Lower lobe of right lung (tissue), 2 donors: ENCODE measurements at places on chromosomes 5 and 9. TPM values are rescaled to one million over a fixed set of nuclear protein-coding genes. Genes with fewer than 3 reads are reported as not detected.

- no peak for DNase-seq
Observed at GRCh38 chr5:129746876-129747275, 1.0 kb upstream of the MINAR2 start.

DNA sequence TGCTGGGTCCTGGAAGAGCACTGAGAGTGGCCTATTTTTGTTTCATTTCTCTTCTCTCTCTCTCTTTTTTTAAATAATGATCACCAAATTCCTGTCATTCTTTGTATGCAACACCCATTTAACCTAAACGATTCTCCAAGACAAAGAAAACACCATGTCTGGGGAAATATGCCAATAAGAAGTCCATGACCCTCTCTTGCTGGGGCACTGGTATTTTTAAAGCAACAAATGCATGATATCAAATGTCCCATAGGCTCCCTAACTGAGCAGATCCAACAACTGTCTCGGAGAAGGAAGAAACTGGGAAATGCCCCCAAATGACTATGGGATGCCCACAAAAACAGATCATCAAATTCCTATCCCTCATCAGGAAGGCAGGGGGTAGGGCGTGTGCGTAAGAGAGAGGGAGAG is 567.4 kb downstream of the CCDC171 start:
- DNase-seq: no peak

- no peak for DNase-seq
Observed at GRCh38 chr9:76302543-76302942, 91.7 kb downstream of the RFK start.

DNA sequence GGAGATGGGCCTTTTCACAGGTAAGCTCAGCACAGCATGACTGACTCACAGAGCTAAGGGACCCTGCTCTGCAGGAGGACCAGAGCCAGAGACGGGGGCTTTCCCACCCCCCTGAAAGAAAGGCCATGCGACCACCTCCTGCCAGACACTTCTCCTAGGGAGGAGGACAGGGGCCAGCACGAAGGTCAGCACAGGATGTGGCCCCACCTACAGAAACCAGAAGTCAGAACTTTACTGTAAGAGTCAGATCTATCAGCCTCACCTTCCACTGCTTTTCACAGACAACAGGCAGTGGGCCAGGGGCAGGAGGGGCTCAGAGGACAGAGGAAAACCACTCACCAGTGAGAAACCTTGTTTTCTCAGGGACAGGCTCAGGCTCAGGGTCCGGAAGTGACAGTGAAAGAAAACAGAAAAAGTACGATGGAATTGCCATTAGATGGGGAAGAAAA is 37.9 kb downstream of the CCNJL start:
- no peak for DNase-seq

GRCh38 chr5:123916345-123917121 is 404.6 kb downstream of the CSNK1G3 start:
- no peak for DNase-seq

DNA sequence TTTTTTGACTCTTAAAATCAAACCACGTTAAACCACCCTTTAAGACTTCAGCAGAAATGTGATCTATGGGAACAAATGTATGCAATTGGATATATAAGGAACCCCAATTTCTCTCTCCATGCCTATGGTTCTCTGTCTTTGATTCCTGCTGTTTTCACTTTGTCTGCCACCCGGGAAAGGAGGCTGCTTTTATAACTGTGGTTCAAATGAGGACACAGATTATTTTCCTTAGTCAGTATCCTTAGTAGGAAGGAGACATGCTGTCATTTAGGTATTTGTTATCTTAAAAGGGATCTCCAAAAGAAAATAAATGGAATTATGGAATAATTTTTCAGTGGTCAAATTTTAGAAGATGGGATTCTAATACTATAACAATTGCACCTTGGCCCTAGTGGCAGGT is 176.1 kb upstream of the NREP start:
- DNase-seq: no peak

DNA sequence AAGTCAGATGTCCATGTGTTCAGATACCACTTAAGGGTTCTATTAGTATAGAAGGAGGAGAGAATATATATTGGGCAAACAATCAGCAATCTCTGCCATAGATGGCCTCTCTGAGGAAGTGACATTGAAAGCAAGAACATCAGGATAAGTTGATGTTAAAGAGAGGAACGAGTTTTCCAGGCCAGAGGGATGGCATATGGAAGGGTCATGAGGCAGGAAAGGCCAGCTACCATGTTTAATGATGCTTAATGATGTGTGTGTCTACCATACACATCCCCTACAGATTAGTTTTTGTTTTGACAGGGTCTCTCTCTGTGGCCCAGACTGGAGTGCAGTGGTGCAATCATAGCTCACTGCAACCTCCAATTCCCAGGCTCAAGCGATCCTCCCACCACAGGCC is 63.0 kb downstream of the PTTG1 start:
- DNase-seq: no peak

DNA sequence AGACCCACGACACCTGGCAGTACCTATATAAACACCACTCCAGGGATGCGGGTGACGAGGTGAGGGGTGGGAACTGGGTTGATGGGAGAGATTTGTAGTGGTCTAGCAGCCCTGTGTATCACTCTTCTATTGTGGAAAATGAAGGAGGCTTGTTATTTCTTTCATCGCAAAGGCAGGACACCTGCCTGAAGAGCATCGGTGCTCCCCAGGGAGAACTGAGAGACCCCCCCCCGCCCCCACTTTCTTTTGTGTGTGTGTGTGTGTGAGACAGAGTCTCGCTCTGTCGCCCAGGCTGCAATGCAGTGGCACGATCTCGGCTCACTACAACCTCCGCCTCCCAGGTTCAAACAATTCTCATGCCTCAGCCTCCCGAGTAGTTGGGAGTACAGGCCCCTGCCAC is 8.3 kb upstream of the WDR5 start:
- DNase-seq: no peak

GRCh38 chr5:154948313-154948712 is 7.4 kb downstream of the MRPL22 start:
- no peak for DNase-seq

DNA sequence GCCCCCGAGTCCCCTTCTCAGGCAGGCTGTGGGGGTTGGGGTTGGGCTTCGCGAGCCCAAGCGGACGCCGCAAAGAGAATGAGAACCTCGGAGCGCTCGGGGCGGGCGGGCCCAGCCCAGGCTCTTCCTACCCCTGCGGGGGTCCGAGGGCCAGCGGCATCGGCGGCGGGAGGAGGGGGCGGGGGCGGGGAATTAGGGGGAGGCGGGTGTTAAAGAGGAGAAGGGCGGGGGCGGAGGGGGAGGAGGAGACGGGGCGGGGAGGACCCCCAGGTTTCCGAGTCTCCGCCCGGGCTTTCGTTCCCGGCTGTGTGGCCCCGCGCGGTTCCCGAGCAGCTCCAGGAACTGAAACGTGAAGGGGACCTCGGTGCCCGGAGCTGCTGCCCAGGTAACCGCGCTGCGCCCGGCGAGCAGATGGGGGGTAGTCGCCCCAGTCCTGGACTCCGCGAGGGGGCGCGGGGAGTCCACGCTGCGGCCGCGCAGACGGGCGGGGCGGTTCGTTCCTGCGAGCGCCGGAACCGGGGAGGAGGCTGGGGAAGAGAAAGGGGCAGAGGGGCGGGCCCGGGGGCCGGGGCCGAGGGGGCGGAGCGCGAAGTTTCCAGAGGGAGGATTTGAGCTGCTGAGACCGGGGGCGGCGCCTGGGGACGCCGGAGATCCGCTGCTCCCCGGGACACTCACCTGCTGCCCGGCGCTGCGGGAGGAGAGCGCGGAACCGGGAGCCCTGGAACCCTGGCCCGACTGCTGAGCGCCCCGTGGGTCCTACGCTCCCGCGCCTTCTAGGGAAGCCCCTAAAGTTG is 38.4 kb upstream of the PLEKHG4B start:
- no peak for DNase-seq

DNA sequence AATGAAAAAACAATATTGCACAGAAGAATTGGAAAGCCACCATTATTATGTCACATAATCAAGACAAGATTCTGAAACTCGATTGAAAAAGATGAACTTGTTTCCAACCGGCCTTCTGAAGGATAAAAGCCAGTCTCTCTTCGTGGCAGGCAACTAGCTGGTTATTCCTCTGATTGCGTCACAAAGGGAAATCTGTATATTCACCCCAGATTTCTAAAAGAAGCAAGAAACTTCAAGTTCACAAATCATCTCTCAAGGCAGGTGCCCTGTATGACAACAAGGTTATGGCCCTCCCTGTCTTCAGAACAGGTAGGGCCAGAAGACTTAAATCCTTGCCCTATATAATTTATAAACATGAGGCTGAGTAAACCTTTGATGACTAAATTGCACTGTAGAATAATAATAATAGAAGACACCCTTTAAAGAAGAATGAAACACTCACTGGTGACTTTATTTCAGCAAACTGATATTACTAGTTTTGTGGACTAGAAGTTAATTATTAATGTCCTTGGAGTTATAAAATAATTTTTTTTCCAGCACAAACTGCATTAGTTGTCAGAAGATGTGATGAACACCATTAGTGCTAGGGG is 2.9 kb upstream of the KLF4 start:
- DNase-seq: no peak

- DNase-seq: no peak
Observed at GRCh38 chr5:136560126-136560525, 194.8 kb upstream of the TRPC7 start.

GPR151 gene
- total RNA-seq: not detected

CETN3 gene
- total RNA-seq: 22.5 TPM

POU5F2 gene
- total RNA-seq: 1.8 TPM

TRPM3 gene
- 0.15 TPM for total RNA-seq
